DMS79 treated with DMSO at 0.1 percent for 48 hours (cell line): ENCODE measurements at places on chromosomes 5 and 9.
A peak's percentile ranks its signal among the peaks of the same experiment; 100 is the strongest.

DNA sequence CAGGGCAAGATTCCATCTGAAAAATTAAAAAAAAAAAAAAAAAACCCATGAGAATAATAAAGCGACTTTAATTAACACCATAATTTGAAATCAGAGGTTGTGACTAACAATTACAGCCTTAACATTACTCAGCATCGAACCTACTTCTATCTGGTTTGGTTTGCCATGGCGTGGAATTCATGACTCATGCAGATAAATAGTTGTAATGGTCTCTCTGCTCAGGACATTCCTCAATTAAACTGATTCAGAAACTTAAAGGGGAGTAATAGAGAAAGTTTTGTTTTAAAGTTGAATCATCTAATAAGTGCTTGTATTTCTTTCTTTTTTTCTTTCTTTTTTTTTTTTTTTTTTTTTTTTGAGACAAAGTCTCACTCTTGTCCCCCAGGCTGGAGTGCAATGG lies 135.5 kb downstream of the SPATA31D1 start:
- no peak for DNase-seq

DNA sequence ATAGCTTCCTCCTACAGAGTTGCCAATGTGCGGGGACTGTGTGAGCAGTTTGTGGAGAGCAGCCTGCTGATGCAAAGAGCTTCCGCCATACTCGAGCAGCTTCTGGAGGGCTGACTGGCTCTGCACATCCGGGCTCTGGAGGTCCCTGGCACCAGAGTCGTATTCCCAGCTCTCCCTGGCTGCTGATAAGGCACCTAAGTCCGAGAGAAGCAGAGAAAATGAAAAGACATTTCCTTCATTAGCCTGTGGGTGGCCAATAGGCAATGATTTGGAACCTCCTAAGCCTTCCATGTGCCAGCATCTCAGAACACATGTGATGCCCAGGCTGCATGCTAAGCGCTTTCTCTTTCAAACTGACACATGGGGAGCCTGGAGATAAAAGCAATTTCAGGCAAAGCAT lies 94.3 kb downstream of the TSSK1B start:
- no peak for DNase-seq

- no peak for DNase-seq
These were observed 116.0 kb upstream of the OR13F1 start for GRCh38 chr9:104388071-104388470.

GRCh38 chr5:129652349-129653056 lies 95.4 kb upstream of the MINAR2 start:
- no peak for DNase-seq

DNA sequence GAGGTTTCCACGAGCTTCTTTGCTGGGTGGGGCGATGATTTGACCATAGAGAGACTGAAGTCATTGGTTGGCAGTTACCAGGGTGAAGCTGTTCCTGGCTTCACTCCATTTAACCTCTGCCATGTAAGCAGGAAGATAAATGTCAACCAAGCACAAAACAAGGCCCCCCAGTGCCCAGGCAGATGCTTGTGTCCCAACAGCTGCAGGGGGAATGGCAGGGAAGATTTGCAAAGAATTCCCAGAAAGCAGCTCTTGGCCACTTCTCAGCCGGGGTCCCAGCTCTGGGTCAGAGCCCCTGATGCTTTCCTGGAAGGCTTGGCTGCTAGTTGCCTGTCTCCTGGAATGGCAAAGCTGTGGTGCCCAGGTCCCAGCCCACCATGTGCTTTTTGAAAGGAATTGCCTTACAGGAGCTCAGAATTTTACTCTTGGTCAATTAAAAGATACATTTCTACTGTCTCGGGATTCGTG lies 383.4 kb downstream of the ENC1 start:
- DNase-seq = no peak

GRCh38 chr5:12902611-12903010 lies 998.4 kb upstream of the CTNND2 start:
- no peak for DNase-seq

- DNase-seq = peak; percentile 87
These were observed 199.4 kb downstream of the MEF2C start for GRCh38 chr5:88683506-88684135.

DNA sequence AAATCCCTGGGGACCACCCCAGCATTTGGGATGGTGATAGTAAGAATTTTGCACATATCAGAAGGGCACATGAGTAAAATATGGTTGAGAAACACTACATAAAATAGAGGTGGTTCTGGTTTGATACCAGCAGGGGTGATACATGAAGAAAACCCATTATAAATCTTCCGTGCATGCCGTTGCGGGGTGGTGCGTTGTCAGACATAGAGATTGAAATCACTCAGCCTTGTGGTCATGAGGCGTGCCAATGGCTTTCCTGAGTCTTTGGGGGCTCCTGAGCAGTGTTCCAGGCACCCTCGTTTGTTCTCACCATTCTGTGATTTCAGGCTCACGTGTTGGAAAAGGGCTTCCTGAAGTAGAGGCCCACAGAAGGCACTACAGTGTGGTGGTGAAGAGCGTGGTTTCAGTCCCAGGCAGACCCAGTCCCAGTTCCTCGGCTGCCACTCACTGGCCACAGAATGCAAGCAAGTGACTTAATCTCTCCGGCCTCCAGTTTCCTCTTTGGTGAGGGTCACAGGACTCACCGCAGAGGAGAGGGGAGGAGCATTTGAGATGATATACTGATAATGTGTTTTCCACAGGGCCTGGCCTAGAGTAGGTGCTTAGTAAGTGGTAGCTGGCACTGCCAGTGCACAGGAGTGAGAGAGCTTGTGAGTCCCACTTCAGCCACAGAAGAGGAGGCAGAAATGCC lies 20.5 kb upstream of the GLRX start:
- no peak for DNase-seq

DNA sequence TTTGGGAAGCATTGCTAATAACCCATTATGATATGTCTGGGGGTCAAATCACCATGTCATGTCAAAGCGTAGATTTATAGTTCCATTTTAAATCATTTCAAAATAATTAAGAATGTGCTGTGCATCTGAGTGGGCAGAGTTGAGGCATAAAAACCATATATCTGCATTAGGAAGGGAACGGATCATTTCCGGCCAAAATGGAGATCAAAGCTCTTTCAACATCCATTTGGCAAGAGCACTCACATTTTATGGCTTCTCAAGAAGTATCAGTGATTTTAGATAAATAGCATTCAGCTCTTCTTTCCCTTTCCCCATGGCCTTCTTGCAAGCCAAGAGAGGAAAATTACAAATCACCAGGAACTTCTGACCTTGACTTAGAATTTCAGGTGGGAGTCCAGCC lies 89.9 kb downstream of the HSPA4 start:
- DNase-seq = no peak

DNA sequence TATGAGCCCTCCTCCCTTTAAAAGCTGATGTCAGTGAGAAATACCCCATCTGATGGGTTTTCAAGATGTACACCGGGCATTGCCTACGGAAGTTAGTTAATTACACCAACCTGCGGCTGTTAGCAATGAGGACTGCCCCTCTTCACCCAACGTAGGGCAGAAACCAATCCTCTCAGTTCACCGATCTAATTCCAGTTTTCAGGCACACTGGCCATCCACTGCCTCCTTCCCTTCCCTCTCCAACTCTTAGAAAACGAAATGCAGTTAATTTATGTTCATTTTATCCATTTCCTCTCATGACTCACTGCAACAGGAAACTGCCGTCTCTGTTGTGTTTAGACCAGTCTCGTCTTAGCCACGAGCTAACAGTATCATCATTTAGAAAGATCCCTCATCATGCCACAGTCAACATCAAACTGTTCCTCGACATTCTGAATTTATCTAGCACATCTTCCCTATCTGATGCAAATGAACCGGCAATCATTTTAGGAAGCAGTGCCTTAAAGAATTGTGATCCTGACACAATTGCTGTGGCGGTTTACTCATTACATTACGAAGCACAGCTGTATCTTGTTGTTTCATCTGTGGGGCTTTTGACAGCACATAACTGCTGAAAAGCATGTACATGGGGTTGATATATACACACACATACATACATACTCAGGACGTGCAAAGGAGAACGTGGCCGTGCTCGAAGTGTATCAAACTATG lies 168.6 kb downstream of the EFNA5 start:
- DNase-seq = no peak

GRCh38 chr9:113393281-113393680 lies 7.8 kb downstream of the ALAD start:
- DNase-seq = no peak

- no peak for DNase-seq
These were observed 179.7 kb downstream of the C9orf152 start for GRCh38 chr9:110028271-110028670.

DNA sequence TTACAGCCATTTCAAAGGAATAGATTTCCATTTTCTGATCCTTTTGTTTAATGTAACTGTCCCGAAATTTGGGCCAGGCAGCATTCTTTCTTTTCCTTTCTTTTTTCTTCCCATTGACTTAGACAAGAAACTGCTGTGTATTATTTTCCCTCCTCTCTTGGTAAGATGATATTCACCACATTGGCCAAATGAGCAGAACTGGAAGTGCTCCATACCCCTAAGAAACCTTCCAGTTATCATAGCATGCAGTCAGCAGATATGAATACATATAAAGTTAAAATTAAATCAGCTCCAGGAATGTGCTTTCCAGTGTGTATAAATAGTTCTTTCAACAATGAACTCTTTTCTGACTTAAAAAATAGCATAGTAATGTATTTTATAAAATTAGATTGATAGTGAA lies 168.5 kb upstream of the GAS1 start:
- no peak for DNase-seq
